ENCODE measurements at places on chromosomes 3 and 15.

GRCh38 chr15:66566963-66567531 is 1.2 kb upstream of the LCTL start:
- DNase-seq = peak; percentile 37

- DNase-seq = no peak
Measured at GRCh38 chr3:14206548-14207177, 28.0 kb downstream of the LSM3 start.

- peak; percentile 7 for DNase-seq
Measured at GRCh38 chr3:23202921-23203707, at the start of gene UBE2E2. TSS of gene UBE2E2 (plus strand) at chr3:23203327.

- peak; percentile 70 for DNase-seq
Measured at GRCh38 chr3:172591876-172592771, 68.9 kb upstream of the TNFSF10 start.

DNA sequence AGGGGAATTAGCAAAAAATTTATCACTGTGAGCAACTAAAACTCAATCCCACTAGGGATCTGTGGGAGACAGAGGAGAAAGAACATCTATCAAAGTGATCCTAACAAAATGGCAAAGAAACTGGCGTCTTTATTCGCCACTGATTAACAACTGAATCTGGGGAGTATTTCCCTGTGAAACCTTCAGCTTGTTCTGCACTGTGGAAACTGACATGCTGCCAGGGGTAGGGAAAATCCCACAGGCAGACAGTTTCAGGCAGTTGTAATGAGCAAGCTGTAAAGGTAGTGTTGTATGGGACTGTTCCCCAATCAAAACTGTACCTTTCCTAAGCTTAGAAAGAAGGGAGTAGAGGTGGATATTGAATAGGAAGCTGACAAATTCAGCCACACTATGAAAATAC is 611.7 kb downstream of the VGLL3 start:
- no peak for DNase-seq

- no peak for DNase-seq
Measured at GRCh38 chr15:83404121-83404520, 43.0 kb upstream of the SH3GL3 start.
